ENCODE measurements at places on chromosomes 5 and 9. TPM values are rescaled to one million over a fixed set of nuclear protein-coding genes. Genes with fewer than 3 reads are reported as not detected.

- no peak for DNase-seq
These were observed 17.1 kb downstream of the RFX3 start for GRCh38 chr9:3508521-3509291.

GRCh38 chr5:139611703-139612584, 36.2 kb upstream of the CXXC5 start:
- no peak for DNase-seq

The GAPT gene
- total RNA-seq, result not detected

The KCNV2 gene
- total RNA-seq, result not detected

The ABLIM3 gene
- total RNA-seq, result not detected

- no peak for DNase-seq
These were observed 61.9 kb downstream of the FAM78A start for GRCh38 chr9:131214286-131214856.

The ISL1 gene
- total RNA-seq, result not detected

DNA sequence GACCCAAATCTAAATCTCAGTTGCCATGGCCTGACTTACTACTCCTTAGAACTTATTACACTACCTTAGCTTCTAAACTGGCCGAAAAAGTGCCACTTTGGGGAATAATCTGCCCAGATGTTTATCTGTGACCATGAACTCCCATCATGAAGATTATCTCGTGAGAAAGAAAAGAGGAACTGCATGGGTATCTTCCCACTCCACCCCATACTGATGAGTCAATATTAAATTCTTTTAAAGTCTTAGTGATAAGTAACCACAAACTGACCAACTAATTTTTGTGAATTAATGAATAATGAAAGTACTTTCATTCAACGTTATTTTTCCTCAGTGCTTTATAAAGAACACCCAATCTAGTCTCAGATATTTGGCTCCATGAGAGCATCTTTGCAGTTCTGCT, 493.5 kb downstream of the EBF1 start:
- no peak for DNase-seq

DNA sequence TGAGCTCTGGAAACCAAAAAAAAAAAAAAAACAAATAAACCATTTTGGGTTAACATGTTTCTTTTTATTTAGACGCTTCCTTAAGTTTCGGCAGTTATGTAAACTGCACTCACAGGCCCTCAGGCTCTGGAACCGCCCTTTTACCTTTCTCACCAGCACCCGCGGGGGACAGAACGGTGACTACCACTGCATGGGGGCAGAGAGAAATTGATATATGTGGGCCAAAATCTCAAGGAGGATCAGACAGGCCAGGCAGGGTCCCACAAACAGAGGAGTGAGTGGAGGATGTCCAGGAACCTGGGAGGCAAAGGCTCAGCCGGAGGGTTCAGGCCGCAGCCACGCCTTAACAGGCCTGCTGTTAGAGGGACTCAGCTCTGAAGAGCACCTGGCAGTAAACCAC, 54.4 kb downstream of the IRX2 start:
- no peak for DNase-seq

- DNase-seq, result no peak
These were observed 13.6 kb downstream of the AHRR start for GRCh38 chr5:334903-335739.

DNA sequence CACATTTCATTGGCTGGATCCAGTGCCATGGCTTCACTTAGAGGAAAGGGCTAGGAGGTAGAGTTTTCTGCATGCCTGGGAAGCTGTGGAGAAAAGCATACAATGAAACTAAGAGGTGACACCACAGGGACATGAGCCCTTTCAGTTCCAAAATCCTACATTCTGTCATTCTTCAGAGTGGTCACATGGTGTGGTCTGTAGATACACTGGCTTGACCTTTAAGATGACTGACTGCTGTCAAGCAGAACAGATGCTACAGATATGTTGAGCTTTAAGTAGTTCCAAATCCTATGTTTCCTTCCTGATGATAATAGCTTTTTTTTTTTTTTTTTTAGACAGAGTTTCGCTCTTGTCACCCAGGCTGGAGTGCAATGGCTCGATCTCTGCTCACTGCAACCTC, 26.2 kb downstream of the DMRT3 start:
- no peak for DNase-seq
